Suprapubic skin (tissue), 4 donors: ENCODE measurements at places on chromosomes 1 and 21.

GRCh38 chr1:194289569-194290266, 1103.3 kb upstream of the B3GALT2 start:
- no peak for DNase-seq

DNA sequence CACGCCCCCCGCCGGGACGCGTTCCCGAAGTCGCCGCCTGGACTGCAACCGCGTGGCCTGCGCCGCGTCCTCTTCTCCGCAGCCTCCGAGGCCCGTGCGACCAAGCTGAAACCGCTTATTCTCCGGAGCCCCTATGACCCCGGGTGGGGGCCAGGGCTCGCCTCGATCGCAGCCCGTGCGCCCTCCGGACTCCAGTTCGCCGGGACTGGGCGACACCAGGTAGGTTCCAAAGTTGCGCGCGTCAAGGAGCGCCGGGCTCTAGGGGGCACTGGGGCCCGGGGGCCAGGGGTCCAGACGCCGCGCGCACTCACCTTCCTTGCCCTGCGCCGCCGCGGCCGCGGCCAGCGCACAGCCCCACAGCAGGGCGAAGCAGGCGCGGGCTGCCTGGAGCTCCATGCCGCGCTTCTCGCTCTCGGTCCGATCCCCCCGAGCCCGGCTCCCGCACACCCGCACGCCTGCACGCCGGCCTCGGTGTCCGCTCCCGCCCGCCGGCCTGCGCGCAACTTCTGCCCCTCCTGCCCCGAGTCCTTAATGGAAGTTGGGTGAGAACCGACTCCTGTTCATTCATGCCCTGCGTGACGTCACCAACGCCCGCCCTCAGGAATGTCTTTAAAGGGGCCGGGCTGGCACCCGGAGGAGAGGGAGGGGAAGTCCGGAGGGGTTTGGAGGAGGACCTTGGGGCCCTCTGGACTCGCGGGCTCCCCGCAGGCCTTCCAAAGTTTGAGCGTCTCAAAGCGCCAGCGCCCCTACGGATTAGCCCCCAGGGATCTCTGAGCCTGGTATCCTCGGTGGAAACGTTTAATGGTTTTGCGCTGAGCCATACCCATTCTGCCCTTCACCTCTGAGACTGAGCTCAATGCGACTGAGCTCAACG, at the start of gene EPHA2:
EPHA2 (minus strand) TSS at position 533 of the 874 bp plus-strand sequence; CDS start at position 396, 137 bp downstream.
- peak; percentile 95 for DNase-seq

DNA sequence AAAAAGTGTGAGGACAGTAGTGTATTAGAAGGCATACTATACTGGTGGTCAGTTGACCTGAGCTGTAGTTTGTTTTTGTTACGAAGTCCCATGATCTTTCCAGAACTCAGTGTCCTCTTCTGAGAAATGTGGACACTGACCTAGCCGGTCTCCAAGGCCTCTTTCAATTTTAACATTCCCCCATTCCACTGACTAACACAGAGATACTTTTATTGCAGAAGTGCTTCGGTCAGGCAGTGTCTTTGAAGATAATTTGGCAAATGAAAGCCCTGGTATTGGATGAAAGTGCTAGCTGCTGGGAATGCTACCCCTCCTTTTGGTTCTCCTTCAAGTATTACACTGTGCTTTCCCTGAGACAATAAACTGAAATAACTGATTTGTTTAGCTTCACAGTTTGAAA, 89.4 kb downstream of the LMO4 start:
- DNase-seq = no peak

- DNase-seq = peak; percentile 48
Observed at GRCh38 chr1:53583868-53584776, 124.9 kb downstream of the DMRTB1 start.

DNA sequence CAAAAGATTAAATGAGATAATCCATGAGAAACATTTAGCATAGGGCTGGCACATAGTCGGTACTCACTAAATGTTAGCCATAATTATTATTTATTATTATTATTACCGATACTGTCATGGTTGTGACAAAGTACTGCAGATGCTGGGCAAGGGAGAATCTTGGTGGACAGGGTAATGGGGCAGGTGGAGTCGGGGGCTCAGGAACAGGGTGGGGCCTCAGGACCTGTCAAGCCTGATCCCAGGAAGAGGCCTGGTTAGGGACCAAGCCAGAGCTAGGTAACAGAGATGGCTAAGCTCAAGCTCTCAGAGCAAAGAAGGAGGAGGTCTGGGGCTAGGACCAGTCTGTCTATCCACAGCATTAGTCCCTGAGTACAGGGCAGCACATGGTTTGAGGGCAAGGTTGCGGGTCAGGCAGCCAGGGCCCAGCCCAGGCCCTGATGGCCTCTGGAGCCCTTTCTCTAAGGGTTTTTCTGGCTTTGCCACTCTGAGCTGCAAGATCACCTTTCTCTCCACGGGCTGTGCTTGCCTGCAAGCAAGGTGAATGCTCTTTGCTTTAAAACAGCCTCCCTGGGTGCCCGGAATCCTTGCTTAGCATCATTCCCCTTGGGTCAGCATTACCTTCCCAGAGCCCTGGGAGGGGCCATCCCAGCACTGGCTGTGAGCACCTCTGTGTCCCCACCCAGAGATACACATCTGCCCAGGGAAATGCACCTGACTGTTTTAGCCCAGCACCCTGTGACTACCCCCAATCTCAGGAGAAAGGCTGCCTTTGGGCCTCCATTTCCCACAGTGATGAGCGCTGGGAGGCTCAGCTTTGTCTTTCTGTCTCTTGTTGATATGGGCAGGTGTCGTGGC, 572.0 kb downstream of the PTPRU start:
- DNase-seq = peak; percentile 31

DNA sequence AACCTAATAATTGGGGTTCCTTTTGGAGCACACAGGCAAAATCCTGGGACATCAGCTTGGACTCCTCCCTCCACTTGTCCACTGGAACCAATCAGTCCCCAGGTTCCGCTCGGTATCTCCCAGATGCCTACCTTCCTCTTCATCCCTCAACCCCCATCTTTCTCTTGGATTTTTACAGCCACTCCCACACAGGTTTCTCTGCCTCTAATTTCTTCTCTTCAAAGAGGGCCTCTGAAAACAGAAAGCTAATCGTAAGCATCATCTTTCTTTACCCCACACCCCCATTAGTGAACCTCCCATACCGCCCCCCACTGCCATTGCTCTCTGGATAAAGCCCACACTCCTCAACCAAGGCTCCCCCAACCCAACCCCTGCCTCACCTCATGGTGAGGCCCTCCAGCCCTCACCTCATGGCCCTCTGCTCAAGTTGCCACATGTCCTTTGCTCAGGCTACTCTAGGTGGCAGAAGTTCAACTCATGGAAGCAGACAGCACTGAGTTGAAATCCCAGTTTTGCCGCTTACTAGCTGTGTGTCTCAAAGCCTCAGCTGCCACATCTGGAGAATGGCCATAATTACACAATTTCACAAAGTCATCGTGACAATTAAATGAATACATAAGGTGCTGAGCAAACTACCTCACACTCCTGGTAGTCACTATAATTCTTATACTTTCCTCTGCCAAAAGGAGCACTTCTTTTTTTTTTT, 18.1 kb upstream of the WASF2 start:
- no peak for DNase-seq

DNA sequence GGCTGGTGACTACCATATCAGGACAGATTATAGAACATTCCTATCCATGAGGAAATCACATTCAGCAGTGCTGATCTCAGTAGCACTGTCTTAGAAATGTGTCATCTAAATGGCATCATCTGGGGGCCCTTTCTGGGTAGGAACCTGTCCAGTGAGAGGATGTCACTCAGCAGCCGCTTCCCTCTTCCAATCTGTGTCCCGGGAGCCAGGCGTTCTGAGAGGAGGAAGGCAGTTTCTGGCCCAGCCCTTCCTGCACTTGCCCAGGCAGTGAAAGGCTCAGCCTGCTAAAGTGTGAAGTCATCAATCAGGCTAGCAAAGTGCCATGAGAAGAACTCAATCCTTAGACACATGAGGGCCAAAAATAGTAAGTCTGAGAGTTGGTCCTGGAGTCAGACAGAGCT, 25.6 kb downstream of the RAB4A start:
- DNase-seq = no peak

DNA sequence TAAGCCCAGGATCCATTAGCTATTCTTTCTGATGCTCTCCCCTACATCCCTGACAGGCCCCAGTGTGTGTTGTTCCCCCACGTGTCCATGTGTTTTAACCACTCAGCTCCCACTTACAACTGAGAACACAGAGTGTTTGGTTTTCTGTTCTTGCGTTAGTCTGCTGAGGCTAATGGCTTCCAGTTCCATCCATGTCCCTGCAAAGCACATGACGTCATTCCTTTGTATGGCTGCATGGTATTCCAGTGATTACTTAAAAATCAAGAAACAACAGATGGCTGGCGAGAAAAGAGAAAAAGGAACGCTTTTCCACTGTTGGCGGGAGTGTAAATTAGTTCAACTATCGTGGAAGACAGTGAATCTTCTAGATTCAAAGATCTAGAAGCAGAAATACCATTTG, 556.0 kb downstream of the PTPRC start:
- DNase-seq = no peak

DNA sequence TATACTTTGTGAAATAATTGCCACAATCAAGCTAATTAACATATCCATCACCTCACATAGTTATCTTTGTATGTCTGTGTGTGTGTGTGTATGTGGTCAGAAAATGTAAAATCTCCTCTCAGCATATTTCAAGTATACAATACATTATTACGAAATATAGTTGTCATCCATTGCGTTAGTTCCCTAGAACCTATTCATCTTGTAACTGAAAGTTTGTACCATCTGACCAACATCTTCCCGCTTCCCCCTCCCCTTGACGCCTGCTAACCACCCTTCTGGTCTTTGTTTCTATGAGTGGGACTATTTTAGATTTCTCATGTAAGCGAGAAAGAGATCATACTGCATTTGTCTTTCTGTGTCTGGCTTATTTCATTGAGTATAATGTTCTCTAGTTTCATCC, 455.3 kb downstream of the KCNT2 start:
- no peak for DNase-seq

DNA sequence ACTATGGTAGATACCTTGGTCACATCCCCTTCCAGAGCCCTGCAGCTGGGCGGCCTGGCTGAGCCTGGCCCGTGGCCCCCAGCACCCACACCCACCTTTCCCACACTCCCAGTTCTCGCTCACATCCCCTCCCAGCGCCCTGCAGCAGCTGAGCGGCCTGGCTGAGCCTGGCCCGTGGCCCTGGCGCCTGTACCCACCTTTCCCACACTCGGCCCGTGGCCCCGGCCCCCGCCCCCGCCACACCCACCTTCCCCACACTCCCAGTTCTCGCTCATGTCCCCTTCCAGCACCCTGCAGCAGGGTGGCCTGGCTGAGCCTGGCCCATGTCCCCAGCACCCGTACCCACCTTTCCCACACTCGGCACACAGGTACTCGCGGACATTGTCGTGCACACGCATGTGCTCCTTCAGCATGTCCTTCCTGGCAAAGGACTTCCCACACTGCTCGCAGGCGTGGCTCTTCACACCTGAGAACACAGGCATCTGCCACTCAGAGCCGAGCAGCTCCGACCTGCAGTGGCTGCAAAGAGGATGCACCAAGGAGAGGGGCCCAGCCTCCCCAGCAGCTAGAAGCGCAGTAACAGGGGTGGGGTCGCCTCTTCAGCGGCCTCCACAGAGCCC, 52.5 kb upstream of the RIPK4 start:
- peak; percentile 43 for DNase-seq

DNA sequence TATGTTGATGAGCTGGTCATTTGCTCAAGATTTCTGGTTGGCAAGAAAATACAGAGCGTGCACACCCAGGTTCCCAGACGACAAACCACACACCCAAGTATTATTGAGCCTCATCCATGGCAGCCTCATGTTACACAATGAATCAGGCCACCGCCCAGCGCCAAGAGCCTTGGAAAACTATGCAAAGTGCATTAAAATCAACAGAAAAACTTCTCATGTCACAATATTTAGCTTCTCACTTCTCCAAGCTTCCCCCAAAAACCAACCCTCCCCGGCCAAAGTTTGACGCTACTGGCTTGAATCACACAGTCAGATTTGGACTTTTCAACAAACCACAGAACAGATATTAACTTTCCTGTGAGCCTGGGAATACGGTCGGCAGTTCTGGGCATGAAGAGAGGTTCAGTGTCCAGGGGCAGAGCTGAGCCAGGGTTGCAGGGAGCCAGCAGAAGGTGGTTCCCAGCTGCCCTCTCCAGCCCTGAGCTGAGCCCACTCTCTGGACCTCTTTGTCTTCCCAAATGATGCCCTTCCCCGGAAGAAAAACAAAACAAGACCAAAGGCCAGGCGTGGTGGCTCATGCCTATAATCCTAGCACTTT, 71.1 kb downstream of the SETD4 start:
- DNase-seq = peak; percentile 84

- DNase-seq = no peak
Observed at GRCh38 chr1:67888216-67889106, 55.2 kb upstream of the GNG12 start.

GRCh38 chr1:94560333-94560732, 18.8 kb upstream of the F3 start:
- DNase-seq = no peak

DNA sequence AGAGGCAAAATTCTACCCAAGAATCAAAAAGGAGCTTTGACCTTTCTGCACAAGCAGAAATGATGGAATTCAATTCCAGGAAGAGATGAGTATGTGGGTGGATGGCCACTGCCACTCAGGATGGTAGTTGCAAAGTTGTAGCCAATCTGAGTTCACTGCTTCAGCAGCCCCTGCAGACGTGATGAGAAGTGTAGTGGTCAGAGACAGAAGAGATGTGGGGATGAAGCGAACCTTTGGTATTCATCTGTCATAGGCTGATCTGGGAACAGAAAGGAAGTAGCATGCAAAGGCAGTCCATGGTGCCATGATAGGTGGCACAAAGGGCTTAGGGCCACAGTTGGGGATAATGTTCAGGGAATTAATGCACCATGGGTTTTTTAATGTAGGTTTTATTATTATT, 81.1 kb upstream of the PGBD5 start:
- no peak for DNase-seq

DNA sequence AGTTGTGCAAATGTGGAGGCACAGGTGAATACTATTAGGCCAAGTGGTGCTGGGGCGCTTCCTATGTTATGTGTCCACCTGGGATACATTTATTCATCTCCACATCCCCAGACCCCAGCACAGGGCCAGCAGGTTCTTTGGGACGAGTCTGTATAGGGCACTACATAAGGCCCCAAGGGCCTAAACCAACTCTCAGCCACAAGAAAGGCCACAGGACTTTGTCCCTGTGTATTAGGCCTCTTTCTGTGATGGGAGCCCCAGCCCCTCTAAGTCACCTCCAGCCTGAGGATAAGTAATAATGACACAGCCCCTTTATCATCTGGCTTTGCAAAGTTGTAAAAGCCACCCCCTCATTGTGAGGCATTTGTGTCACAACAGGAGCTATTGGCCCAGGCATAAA, 79.2 kb upstream of the CD1D start:
- DNase-seq = no peak

DNA sequence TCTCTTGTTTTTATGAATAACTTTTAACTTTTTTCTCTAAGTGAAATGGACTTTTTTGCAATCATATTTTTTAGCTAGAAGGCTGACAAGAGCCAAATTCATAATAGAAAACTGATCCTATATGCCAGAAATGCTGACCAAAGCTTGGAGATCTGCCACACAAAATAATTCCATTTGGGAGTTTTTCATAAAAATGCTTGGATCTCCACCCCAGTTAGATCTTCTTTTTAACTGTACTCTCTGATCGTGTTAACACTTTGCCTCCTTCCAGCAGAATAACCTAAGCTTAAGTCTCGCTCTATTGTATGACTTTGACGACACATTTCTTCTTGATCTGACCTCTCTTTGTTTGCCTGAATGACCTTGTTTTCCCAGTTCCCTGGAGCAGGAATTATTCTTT, 16.8 kb downstream of the FLG2 start:
- DNase-seq = no peak

GRCh38 chr1:91173346-91173890, 151.6 kb upstream of the ZNF644 start:
- DNase-seq = no peak

GRCh38 chr1:3313576-3313950, 140.9 kb upstream of the ARHGEF16 start:
- peak; percentile 91 for DNase-seq
